ENCODE measurements at places on chromosomes 3 and 15.

DNA sequence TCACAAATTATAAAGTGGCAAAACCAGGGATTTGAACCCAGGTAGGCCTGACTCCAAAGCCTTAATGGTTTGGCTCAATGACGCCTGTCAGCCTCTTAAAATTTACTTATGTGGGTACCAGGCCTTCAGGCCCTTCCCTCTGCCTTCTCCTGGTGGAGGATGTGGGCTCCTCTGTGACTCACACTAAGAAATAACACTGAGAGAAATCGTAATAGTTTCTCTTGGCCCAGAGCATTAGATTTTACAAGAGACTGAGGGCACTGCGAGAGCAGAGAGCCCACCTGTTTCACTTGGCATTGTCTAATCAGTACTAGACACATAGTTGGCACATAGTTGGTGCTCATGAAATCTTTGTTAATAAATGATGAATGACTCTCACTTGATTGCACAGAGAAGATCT, 505.2 kb downstream of the SHQ1 start:
- peak; percentile 61 for DNase-seq

DNA sequence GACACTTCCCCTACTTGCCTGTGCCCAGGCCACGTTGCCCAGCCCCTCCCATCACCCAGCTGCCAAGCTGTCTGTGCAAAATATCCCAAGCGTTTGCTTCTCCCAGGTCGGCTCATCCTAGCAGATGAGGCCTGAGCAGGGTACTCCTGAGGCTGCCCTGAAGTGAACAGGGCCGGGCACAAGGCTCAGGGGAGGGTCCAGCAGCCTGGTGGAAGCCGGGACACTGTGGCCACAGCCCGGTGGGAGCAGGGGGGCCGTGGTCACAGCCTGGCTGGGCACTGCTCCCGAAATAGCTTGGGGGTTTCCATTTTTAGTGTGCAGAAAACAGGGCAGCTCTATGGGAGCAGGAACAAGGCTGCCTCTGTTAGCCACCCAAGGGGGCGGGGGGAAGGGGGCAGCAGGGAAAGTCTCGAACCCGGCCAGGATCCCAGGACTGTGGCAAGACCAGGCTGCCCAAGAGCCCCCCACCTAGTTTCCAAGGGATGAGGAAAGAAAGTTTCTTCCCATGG, 3.4 kb downstream of the PLXNB1 start:
- DNase-seq: no peak

- no peak for DNase-seq
Observed at GRCh38 chr15:55284426-55284825, 5.2 kb downstream of the RAB27A start.

DNA sequence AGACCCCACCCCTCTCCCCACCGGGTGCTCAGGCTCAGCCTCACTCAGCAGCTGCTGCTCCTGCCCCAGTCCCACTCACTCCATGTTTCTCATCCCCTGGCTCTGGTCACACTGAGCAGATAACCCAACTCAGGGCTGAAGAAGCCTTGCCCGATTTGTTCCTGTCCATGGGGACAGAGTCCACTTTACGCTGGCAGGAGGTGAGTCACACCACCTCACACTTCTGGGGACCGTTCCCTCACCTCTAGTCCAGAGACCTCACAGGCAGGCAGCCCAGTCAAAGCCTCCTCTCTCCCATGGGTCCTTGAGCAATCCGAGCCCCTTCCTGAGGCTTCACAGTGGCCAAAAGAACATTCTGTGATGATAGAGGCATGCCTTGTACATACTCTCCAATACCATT, 1.4 kb downstream of the CIDEC start:
- DNase-seq: no peak

- no peak for DNase-seq
Observed at GRCh38 chr3:41715376-41715775, 246.5 kb downstream of the ULK4 start.

GRCh38 chr15:49751751-49752150, 130.9 kb downstream of the DTWD1 start:
- no peak for DNase-seq

GRCh38 chr15:40992241-40992741, 39.0 kb downstream of the CHAC1 start:
- DNase-seq: no peak

GRCh38 chr3:13483988-13484695, 4.0 kb downstream of the HDAC11 start:
- no peak for DNase-seq

- DNase-seq: peak; percentile 69
Observed at GRCh38 chr15:20356444-20356910, 185.1 kb downstream of the GOLGA6L6 start.

GRCh38 chr3:108673988-108674661, 83.1 kb downstream of the RETNLB start:
- DNase-seq: no peak

DNA sequence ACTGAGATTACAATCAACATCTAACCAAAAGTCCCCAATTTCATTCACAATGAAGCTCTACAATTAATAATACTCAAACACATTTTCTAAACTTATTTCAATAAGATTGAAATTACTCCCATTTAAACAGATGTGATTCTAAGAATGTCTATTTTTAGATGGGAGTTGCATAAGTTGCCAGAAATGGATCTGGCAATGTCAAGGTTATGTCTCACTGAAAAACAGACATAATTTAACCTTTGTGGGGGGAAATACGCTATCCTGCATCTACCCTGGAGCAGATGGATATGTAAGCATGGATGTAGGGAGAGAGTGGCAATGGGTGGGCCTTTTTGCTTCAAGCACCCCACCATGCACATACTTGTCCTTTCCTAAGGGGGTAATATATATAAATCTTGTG, 6.7 kb upstream of the EIF1B start:
- DNase-seq: no peak

- no peak for DNase-seq
Observed at GRCh38 chr3:125059488-125060245, 3.9 kb upstream of the HEG1 start.

GRCh38 chr3:135020181-135020580, 225.1 kb downstream of the EPHB1 start:
- DNase-seq: no peak

- no peak for DNase-seq
Observed at GRCh38 chr3:32004113-32004765, 22.7 kb downstream of the ZNF860 start.

DNA sequence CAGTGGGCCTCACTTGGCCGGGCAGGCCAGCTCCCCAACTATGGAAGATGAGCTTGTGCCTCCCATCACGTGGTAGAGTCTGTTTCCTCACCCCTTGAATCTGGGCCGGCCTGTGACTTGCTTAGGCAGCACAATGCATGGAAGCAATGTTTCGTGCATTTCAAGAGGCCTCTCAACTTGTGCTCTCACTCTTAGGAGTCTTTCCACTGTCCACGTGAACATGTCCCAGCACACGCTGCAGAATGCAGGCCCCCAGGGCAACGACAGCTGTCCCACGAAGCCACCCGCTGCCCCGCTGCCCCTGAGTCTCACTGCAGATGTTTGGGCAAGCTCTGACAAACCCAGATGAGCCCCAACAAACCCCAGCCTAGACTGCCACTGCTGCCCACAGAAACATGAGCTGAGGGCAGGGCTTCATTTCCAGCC, 27.2 kb upstream of the SLC41A3 start:
- no peak for DNase-seq

Measured in stimulated activated naive CD8-positive, alpha-beta T cell treated with anti-CD3 and anti-CD28 coated beads, Interleukin-15, amount 100 ng/mL, for 72 hours (primary cell).